ENCODE measurements at places on chromosomes 16 and 17.
A peak's percentile ranks its signal among the peaks of the same experiment; 100 is the strongest.

DNA sequence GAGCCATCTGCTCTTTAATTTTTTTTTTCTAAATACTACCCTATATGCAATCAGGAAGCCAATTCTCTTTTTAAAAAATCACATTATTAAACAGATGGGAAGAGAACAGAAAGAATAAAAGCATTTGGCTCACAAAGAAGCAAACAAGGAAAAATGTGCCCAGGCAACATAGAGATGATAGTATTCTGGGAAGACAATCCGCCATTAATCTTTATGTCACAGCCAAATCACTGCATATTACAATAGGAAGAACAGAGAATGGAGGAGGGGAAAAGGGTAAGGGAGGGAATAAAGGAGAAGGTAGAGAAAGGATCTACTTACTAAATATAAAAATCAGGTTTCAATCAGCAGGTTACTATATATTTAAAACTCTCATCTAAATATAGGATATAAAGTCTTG lies 34.3 kb downstream of the STAT5B start:
- DNase-seq, result no peak

DNA sequence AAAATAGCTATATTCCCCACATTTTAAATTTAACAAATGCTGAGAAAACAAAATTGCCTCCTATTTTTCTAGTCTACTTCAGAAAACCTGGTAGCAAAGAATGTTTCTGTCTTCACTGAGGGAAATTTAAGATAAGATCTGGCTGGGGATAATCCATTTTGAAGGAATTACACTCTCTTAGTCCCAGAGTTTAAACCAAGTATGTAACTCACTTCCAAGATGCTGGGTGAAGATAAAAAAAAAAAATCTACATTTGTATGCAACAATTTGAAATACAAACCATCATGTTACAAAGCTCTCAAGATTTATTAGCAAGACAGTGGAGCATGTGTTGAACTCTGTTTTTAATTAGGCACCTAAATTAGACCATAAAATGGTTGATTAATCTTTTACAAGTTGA lies 5.7 kb downstream of the HS3ST3B1 start:
- DNase-seq, result no peak

- DNase-seq, result no peak
These were observed 96.7 kb downstream of the SEC14L1 start for GRCh38 chr17:77237232-77238008.

DNA sequence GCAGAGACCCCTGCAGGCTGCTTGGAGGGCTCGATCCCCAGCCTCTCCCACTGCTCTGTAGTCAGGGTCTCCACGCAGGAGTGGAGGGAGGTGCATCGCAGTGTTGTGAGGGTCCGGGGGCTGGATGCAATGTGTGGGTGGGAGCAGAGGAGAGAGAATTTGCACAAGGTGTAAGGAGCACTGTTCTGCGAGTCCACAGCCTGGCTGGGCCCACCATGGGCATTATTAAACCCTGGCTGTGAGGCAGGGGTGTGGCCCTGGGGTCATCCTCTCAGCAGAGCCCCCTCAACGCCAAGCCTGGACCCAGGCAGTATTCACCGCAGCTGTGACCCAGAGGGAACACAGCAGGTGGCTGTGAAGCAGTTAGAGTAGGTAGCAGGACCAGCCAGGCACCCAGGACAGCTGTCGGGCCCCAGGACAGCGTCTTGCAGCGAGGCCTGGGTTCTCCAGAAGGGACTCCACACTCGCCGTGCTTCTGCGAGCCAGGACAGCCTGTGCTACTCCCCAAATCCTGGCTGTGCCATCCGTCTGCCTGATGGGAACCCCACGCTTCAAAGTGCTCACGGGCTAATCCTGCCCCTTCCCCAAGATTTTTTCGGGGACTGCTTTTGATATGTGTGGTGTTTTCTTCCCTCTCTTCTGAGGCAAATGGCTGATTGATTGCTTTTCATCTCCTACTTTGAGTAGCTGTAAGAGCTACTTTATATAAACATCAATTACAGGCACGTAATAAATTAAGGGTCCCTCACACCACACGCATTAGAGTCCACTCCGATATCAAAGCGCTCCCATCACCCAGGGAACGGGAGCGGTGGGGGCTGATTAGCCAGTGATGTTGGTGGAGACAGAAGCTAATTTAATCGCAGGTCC lies 100.9 kb upstream of the GSE1 start:
- no peak for DNase-seq

- no peak for DNase-seq
These were observed 274.2 kb upstream of the ERCC4 start for GRCh38 chr16:13645601-13646245.

DNA sequence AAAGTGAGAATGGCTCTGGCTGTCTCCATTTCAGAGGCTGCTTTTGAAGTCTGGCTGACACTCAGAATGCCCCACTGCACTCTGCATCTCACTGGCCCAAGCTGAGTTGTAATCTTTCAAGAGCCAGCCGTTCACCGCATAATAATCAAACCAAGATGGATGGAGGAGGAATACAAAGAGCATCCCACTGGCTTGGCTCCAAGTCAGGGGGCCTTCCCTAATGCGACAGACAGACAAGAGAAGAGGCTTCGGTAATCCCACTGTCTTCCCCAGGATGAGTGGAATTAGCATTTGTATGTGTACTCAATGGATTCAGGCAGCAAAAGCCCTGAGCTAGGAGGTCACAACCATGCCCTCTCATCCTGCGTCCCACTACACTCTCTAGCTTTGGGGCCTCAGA lies 68.0 kb downstream of the CBLN1 start:
- no peak for DNase-seq

- peak; percentile 63 for DNase-seq
These were observed 2.2 kb downstream of the RAB26 start for GRCh38 chr16:2150418-2151187.

DNA sequence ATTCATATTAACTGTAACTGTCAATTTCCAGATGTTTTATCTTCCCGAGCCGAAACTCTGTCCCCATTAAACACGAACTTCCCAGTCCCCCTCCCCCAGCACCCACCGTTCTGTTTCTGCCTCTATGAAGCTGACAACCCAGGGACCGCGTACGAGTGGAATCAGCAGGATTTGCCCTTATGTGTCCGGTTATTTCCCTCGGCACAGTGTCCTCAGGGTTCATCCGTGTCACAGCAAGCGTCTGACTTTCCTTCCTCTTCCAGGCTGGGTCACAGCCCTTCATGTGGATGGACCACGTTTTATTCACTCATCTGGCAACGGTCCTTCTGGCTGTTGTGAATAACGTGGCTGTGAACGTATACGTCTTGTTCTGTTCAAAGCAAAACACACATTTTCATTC lies 31.3 kb downstream of the METRNL start:
- no peak for DNase-seq

DNA sequence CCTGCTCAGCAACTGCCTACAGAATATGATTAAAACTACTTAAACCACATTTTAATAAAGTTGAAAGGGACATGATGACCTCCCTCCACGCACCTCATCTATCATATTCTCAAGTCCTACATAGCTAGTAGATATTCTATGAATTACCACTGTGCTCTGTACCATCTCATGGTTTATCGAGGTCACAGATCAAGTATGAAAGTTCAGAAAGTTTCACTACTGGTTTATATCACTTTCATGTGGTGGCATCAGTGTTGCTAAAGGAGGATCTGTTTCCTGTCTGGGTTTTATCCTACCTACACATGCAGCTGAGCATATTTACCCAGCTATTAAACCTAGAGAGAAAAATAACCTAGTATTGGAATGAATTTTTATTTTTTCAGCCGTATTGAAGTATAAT lies 214.9 kb upstream of the MON1B start:
- no peak for DNase-seq

GRCh38 chr16:57049678-57050077 lies 42.7 kb upstream of the CPNE2 start:
- DNase-seq, result no peak

GRCh38 chr17:79990051-79990592 lies 45.5 kb downstream of the TBC1D16 start:
- DNase-seq, result no peak

- no peak for DNase-seq
These were observed 18.7 kb upstream of the BEAN1 start for GRCh38 chr16:66408163-66409048.

DNA sequence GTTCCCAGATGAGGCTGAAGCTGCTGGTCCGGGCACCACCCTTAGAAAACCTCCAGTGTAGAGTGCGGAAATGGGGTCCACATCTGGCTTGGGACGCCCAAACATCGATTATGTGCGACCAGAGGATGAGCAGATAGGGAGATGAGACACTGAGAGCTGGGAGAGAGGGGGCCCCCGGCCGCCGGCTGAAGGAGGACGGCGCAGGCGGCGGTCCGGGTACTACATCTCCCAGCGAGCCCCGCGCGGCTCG lies 182 bp upstream of the SPECC1 start:
- no peak for DNase-seq

GRCh38 chr16:84131117-84131516 lies 13.9 kb downstream of the HSDL1 start:
- no peak for DNase-seq

DNA sequence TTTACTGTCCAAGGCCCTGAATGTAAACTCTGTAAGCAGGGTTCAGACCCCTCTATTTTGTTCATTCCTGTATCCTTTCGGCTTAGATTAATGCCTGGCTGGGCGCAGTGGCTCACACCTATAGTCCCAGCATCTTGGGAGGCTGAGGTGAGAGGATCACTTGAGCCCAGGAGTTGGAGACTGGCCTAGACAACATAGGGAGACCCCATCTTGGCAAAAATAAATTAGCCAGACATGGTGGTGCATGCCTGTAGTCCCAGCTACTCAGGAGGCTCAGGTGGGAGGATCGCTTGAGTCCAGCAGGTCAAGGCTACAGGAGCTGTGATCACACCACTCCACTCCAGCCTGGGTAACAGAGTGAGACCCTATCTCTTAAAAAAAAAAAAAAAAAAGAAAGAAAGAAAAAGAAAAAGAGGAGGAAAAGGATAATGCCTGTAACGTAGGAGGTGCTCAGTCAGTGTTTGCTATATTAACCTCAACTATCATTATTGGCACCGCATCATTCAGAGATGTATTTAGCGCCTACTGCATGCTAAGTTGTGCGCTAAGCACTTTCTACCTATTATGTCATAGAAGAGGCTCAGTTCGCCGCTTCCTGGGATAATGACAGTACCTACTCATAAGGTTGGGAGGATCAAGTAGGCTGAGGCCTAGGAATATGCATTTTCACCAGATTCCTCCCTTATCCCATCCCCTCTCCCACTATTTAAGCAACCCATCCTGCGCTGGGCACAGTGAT lies 5.0 kb downstream of the SOCS1 start:
- DNase-seq, result no peak

GRCh38 chr16:88599092-88599733 lies 29.0 kb downstream of the ZC3H18 start:
- DNase-seq, result peak; percentile 69

GRCh38 chr16:69794486-69794885 lies 32.4 kb downstream of the WWP2 start:
- DNase-seq, result no peak

DNA sequence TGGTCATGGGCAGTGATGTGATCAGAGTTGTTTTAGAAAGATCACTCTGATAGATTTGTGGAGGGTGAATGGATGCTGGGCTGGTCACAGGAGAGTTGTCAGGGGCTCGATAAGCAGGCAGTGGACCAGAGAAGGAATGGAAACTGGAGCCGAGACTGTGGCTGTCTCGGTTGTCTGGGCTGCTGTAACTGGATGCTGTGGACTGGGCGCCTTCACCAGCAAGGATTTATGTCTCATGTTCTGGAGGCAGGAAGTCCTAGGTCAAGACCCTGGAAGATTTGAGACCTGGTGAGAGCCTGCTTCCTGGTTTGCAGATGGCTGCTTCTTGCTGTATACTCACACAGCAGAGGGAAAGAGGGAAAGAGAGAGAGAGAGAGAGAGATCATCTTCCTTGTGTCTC lies 203.6 kb downstream of the HS3ST4 start:
- DNase-seq, result no peak

GRCh38 chr17:72386619-72387237 lies 265.9 kb downstream of the SOX9 start:
- no peak for DNase-seq

- DNase-seq, result peak; percentile 78
These were observed 7.0 kb downstream of the KRT14 start for GRCh38 chr17:41579484-41580243.

- DNase-seq, result no peak
These were observed 42.3 kb downstream of the BPTF start for GRCh38 chr17:67867591-67867990.

DNA sequence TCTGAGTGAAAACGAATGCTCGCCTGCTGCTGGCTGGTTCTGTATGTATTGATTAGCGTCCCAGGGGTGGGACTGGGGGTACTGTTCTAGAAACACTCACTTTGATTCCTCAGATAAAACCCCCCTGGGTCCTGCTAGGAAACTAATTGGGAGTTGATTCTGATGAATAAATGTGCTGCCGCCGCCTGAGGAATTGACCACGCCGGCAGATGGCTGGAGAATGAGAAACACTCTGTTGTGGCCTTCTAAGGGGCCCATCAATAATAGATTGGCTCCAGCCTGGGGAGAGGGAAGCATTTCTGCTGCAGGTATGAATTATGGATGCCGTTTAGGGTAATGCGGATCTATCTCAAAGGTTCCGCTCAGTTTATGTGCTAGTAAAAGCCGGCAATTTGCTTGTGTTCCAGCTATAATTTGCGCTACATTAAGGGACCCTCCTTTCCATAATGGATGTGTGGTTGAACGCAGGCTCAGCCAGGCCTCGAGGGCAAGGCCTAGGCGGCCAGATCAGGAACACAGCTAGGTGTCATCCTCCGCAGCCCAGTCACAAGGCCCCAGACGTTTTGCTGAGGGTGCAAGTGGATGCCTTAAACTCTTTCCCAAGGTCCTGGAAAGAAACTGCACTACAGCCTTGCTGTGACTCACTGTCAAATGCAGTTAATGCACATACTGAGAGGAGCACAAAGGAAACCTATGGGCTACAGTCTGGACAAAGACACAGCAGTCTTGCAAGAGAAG lies 132.2 kb upstream of the HS3ST2 start:
- peak; percentile 41 for DNase-seq

- DNase-seq, result no peak
These were observed 11.0 kb downstream of the NEUROD2 start for GRCh38 chr17:39596543-39597267.

GRCh38 chr17:43720311-43721060 lies 38.1 kb downstream of the SOST start:
- peak; percentile 91 for DNase-seq

Data from left hindlimb (tissue), 1 donor.